ENCODE measurements at places on chromosomes 11 and 22. TPM values are rescaled to one million over a fixed set of nuclear protein-coding genes. Genes with fewer than 3 reads are reported as not detected.

NRIP3 gene
- total RNA-seq, result 0.96 TPM

- no peak for DNase-seq
Observed at GRCh38 chr22:31284281-31285155, 7.8 kb downstream of the PIK3IP1 start.

KRTAP5-10 gene
- total RNA-seq, result not detected

DNA sequence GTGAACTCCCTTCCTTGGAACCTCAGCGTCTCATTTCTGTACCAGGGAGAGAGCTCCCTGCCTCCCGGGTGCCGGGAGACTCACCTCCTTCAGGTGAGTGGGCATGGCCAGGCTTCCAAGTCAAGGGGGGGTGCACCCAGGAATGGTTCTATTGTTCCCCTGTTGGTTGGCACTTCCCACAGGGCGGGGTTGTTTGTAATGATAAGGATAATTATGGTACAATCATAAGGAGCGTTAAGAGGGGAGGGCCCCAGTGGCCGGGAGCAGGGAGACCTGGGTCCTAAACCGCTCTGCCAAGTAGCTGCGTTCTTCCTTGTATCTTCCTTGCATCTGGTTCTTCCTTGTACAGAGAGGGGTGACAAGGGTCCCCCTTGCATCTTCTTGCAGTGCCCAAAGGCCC is 79.1 kb downstream of the LRRC32 start:
- no peak for DNase-seq

ACTN3 gene
- under 0.01 TPM for total RNA-seq

GLYATL1 gene
- 1.6 TPM for total RNA-seq

TRIM51 gene
- not detected for total RNA-seq

GRCh38 chr11:93655581-93656255 is 5.8 kb upstream of the CEP295 start:
- DNase-seq, result no peak

CD44 gene
- total RNA-seq, result 348 TPM

OSM gene
- total RNA-seq, result 1.3 TPM

DNA sequence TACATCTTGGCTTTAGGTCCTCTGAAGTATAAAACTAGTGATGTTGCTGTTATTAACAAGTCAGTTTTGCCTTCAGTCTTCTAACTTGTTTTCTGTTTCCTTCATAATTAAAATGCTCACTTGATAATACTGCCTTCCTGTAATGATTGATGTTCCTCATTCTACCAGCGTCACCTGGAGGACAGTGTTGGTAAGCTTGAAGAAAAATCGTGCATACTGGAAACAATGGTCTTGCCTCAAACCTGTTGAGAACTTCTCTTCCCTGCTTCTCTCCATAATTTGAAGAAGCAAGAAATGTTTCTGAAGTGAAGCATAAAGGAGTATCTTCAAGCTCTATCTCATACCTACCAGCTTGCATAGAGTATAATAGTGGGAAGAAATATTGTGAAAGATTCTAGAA is 3.0 kb downstream of the YWHAH start:
- no peak for DNase-seq

- no peak for DNase-seq
Observed at GRCh38 chr11:45048313-45048841, 97.7 kb upstream of the TP53I11 start.

GRCh38 chr11:6587360-6587953 is 16.0 kb downstream of the RRP8 start:
- DNase-seq, result no peak

MYBPC3 gene
- under 0.01 TPM for total RNA-seq

DNA sequence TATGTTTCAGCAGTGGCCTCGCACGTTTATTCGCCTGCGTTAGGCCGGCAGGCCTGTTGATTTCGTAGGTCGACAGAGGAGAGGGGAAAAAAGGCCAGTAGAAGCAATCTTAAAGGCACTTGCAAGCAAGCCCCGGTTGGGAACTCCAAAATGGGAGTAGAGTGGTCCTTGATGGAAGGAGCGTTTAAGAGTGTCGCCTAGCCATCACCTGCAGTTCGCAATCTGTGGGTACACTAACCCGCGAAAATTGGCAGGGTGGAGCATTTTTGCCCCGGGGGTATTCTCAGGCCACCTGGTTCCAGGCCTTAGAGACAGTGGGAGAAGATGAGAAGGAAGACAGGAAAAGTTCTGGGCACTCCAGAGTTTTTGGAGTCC is 1.1 kb downstream of the EWSR1 start:
- no peak for DNase-seq

DNA sequence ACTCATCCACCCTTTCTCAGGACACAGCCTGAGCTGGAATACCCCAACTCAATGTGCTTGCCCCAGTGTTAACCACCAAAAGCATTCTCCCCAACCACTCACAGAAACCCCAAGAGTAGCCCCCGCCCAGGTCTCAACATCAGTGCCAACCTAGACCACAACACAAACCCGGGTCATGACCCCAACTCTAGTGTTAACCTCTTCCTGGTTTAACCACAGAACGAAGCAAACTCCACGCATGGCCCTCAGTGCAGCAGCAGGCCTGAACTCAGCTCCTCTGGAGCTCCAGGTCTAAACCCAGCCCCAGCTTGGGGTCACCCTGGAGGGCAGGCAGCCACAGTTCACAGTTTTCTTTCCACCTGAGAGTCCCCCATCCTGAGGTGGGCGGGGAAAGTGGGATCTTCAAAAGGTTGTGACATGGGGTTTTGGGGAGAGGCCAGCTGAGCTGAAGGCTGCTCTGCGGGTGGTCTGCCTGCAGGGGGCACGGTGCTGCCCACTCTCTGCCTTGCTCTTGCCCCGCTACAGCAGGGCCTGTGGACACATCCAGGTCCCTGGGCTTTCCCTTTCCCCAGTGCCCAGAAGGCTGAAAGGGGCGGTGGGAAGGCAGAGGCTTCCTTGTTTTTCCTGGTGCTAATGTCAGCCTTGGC is 37.9 kb downstream of the NECTIN1 start:
- no peak for DNase-seq

GRCh38 chr11:74417860-74418508 is 19.8 kb upstream of the PGM2L1 start:
- DNase-seq, result no peak

All from breast epithelium (tissue), 4 donors.